Activated CD4-positive, alpha-beta memory T cell treated with anti-CD3 and anti-CD28 coated beads, Interleukin-2, amount 10 ng/mL, durations not matched to agents 7 days and 5 days (primary cell): ENCODE measurements at places on chromosomes 2 and 18.

- H3K4me3 ChIP-seq, result no peak overlapping the region
- H3K27me3 ChIP-seq, result peaks cover 8% of the 10 kb centered on the region
- no peak overlapping the region for H3K27ac ChIP-seq
Observed at GRCh38 chr2:38274286-38275276, 102.5 kb downstream of the ATL2 start.

DNA sequence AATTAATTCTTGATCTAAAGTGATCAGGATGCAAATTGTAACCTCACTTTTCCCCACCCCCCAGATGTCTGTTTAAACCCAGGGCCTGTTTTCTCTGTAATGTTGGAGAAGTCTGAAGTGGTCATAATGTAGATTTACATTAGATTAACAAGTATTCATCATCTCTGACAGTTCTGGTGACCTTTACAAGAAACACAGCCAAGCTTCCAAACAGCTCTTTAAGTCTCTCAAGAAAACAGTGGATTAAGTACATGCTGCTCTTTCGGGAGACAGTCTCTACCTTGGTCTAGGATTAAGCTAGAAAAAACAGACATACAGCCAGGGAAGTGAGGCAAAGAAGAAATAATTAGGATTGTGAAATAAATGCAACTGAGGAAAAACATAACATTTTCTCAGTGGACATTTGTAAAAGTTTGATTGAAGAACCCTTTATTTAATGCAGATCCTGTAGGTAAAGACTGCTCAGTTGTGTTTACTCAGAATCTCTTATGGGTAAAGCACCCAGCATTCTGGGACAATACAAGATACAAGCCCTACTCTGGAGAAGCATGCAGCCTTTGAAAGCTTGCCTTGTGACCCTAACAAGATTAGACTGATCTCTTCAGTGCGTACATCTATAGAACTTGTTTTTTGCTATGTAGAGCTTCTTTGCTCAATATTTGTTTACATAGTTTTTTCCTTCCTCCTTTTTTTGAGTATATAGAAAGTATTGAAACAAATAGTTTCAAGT is 203.9 kb downstream of the PHLPP1 start:
- DNase-seq, result no peak
- no peaks in the 10 kb centered on the region for H3K4me1 ChIP-seq
- peaks cover 12% of the 10 kb centered on the region for H3K36me3 ChIP-seq
- H3K27ac ChIP-seq, result no peak overlapping the region
- H3K27me3 ChIP-seq, result no peaks in the 10 kb centered on the region
- no peak overlapping the region for H3K4me3 ChIP-seq

DNA sequence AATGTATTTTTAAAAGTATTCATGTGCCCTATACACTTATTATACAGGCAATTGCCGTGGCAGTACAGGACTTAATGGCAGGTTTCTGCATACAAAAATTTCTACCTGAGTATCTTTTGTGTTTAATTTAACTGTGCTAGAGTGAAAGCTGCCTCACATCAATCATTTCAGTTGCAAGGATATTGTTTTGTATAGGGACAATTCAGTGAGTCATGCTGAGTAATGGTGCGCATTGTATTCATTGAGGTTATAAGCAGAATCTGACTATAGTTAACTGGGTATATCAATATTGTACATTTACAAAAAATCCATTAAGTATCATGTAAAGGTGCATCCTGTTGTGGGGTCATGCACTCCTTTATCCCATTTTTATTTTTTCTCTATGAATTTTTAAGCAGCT is 121.5 kb downstream of the GCA start:
- H3K27ac ChIP-seq, result no peak overlapping the region
- peaks cover 2% of the 10 kb centered on the region for H3K27me3 ChIP-seq

DNA sequence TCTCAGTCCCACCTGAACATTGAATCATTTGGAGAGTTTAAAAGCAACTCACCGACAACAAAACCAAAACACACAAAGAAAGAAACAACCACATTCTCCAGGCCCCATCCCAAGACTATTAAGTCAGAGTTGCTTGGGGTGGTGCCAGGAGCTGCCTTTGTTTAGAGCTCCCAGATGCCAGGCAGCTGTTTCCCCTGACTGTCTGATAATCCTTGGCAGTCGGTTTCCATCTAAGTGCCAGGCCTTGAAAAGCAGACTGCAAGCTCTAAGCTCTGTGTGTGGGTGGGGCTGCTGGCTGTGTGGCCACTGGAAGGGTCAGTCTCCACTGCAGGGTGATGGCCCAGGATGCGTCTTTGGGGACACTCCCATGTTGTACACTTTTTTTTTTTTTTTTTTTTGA is 255.3 kb upstream of the AGAP1 start:
- H3K27me3 ChIP-seq, result peaks cover 21% of the 10 kb centered on the region
- H3K4me3 ChIP-seq, result no peak overlapping the region
- no peak overlapping the region for H3K27ac ChIP-seq
- no peak for DNase-seq
- no peaks in the 10 kb centered on the region for H3K4me1 ChIP-seq

- DNase-seq, result no peak
- no peak overlapping the region for H3K27ac ChIP-seq
- peaks cover 8% of the 10 kb centered on the region for H3K4me1 ChIP-seq
- peaks cover 45% of the 10 kb centered on the region for H3K36me3 ChIP-seq
Observed at GRCh38 chr2:131058214-131058843, 34.9 kb downstream of the FAM168B start.

DNA sequence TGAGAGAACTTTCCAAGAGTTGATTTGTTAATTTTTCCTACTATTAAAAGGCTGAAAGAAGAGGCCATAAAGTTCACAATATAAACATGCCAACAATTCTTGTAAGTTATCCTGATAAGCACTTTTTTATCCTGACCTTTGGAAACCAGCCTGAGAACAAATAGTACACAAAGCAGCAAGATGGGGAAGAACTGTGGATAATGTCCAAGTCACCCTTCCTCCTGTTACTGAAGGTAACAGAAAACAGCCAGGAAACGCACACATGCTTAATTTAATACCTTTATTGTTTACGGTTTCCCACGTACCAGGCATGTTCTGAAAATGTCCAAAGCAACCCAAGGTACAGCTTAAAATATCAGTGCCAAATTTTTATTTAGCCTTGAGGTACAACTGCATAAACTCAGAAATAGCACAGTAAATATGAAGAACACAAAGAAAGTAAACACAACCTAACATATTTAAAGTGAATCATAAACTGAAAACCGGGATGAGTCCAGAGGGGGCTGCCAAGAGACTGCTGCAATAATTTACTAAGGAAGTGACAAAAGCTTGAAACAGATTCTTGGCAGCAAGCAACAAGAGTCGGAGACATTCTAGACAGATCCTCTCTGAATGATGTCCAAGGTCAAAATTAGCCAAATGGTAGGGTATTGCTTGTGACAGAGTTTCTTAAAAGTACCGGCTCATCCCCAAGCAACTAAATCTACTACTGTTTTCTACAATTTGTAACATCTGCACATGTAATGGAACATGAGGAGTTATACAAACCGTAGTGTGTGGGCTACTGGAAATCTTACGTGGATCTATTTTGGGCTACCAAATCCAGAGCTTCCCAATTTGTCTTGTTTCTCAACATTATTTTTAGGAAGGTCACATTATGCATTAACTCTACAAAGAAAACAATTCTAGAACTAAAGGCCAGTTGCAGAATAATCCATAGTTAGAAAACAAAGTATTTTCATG is 93.2 kb downstream of the CABYR start:
- H3K4me3 ChIP-seq, result no peak overlapping the region
- no peaks in the 10 kb centered on the region for H3K4me1 ChIP-seq
- no peak for DNase-seq
- no peak overlapping the region for H3K27ac ChIP-seq

DNA sequence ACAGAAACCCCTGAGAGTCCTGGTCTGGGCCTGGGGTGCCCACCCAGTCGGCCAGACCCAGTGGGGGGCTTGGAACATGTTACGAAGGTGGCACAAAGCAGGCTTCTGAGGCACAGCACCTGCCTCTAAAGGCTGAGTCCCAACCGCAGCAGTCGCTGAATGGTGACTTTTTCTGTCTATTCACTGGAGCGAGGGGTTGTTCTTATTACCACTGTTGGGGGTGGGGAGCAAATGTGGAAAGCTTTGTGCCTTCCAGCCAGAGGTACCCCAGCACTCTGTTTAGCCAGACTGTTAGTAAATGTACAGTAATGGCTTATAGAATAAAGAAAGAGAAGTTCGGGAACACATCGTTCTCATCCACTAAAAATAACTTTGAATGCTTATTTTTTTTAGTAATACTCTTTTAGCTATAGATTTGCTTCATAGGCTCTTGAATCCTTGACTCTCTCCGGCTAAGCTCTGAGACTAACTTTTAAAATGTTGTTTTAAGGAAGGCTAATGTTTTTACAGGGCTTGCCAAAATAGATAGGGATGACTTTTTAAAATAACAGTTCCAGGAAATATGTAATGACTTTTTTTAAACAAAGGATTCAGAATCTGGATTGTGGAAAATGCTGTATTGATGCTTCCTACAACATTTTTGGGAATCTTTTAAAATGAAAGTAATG is 23.4 kb upstream of the PTPN2 start:
- H3K27me3 ChIP-seq, result peaks cover 15% of the 10 kb centered on the region
- no peak for DNase-seq
- no peaks in the 10 kb centered on the region for H3K36me3 ChIP-seq
- no peak overlapping the region for H3K4me3 ChIP-seq
- no peak overlapping the region for H3K27ac ChIP-seq
- H3K4me1 ChIP-seq, result peaks cover 17% of the 10 kb centered on the region

GRCh38 chr2:75621228-75621627 is 25.4 kb upstream of the MRPL19 start:
- no peaks in the 10 kb centered on the region for H3K36me3 ChIP-seq
- H3K4me1 ChIP-seq, result no peaks in the 10 kb centered on the region
- no peak overlapping the region for H3K4me3 ChIP-seq
- no peak overlapping the region for H3K27ac ChIP-seq
- DNase-seq, result no peak
- peaks cover 36% of the 10 kb centered on the region for H3K27me3 ChIP-seq

DNA sequence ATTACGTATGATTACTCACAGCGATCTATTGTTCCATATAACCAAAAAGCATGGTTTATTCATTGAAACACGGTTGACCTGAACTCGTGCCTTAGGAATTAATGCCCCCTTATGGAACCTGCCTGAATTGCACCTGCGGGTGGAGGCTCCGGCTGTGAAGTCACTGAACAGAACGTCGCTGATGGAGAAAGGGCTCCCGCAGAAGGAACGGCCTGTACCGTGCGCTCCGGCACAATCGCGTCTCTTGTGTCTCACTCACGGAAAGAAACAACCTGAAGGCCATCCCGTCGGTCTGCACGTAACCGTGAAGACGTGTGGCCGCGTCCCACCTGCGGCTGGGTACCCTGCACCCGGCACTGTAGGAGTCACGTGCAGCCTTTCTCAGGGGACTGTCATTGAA is 133.1 kb downstream of the NFATC1 start:
- no peak overlapping the region for H3K27ac ChIP-seq
- H3K36me3 ChIP-seq, result peaks cover 14% of the 10 kb centered on the region
- DNase-seq, result peak; percentile 71
- H3K4me1 ChIP-seq, result peaks cover 13% of the 10 kb centered on the region

DNA sequence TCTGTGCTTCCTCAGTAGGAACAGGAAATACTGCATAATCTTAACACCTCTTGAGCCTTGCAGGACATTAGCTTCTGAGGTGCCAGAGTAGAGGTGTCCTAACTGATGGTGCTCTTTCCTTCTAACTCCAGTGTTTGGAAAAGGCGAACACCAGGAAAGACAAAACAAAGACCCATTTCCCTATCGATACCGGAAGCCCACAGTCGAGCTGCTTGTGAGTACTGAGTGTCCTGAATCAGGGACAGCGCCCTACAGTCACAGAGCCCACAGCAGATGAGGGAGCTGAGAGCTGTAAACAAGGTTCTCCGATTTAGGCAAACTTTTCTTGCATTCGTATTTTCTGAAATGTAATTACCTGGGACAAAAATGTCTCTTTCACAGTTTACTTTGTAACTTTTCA is 50.7 kb downstream of the SLC14A2 start:
- no peak overlapping the region for H3K4me3 ChIP-seq
- peak overlapping the region; percentile 64 for H3K27ac ChIP-seq
- no peak for DNase-seq
- peaks cover 59% of the 10 kb centered on the region for H3K4me1 ChIP-seq

GRCh38 chr18:22557168-22557941 is 139.6 kb upstream of the CTAGE1 start:
- no peak for DNase-seq
- H3K27ac ChIP-seq, result no peak overlapping the region
- peaks cover 2% of the 10 kb centered on the region for H3K4me1 ChIP-seq

- no peak overlapping the region for H3K27ac ChIP-seq
- H3K4me3 ChIP-seq, result no peak overlapping the region
- H3K36me3 ChIP-seq, result peaks cover 59% of the 10 kb centered on the region
- no peaks in the 10 kb centered on the region for H3K27me3 ChIP-seq
Observed at GRCh38 chr2:42288811-42289210, 72.2 kb downstream of the COX7A2L start.

- peaks cover 7% of the 10 kb centered on the region for H3K4me1 ChIP-seq
- no peak for DNase-seq
- no peak overlapping the region for H3K4me3 ChIP-seq
- no peak overlapping the region for H3K27ac ChIP-seq
- peaks cover 9% of the 10 kb centered on the region for H3K27me3 ChIP-seq
- H3K36me3 ChIP-seq, result no peaks in the 10 kb centered on the region
Observed at GRCh38 chr18:10020171-10020570, 106.4 kb downstream of the VAPA start.

DNA sequence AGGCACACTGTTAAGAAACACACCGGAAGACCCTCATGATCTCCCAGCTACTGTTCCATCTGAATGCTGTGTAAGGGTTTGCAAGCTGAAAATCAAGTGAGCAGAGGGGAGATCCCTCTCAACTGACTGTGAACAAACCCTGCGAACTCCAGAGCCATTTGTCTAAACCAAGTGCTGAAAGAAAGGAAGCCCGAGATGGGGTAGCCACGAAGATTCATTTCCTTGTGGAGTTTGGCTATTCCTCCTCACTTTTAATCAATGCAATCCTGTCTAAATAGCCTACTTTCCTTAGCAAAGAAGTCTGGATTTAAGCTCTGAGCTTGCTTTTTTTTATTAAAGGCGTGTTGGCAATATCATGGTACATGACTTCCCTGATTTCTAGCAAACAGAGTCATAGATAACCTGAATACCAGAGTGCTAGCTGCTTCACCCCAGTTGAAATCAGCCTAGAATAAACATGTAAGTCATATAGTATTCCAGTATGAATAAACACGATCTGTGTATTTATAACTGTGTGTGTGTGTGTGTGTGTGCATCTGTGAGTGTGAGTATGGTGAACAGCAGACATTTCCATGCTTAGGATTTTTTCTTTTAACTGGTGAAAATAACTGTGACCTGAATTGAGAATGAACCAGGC is 365.2 kb downstream of the ZNF521 start:
- no peak for DNase-seq
- no peaks in the 10 kb centered on the region for H3K4me1 ChIP-seq
- H3K4me3 ChIP-seq, result no peak overlapping the region
- no peak overlapping the region for H3K27ac ChIP-seq
- no peaks in the 10 kb centered on the region for H3K36me3 ChIP-seq

- no peak for DNase-seq
- no peak overlapping the region for H3K4me3 ChIP-seq
- no peaks in the 10 kb centered on the region for H3K27me3 ChIP-seq
- H3K27ac ChIP-seq, result no peak overlapping the region
- no peaks in the 10 kb centered on the region for H3K4me1 ChIP-seq
- no peaks in the 10 kb centered on the region for H3K36me3 ChIP-seq
Observed at GRCh38 chr2:77866661-77867060, 344.5 kb upstream of the LRRTM4 start.
